ENCODE measurements at places on chromosomes 5 and 9. TPM values are rescaled to one million over a fixed set of nuclear protein-coding genes. Genes with fewer than 3 reads are reported as not detected.

- no peaks in the 10 kb centered on the region for H3K4me1 ChIP-seq
- no peak overlapping the region for H3K27ac ChIP-seq
- H3K4me3 ChIP-seq: no peak overlapping the region
- no peaks in the 10 kb centered on the region for H3K27me3 ChIP-seq
- no peaks in the 10 kb centered on the region for H3K36me3 ChIP-seq
Measured at GRCh38 chr9:8838136-8838535, 1038.6 kb upstream of the DMAC1 start.

GRCh38 chr9:95947118-95947517, 71.6 kb downstream of the ERCC6L2 start:
- no peak overlapping the region for H3K27ac ChIP-seq
- no peaks in the 10 kb centered on the region for H3K27me3 ChIP-seq
- H3K4me1 ChIP-seq: no peaks in the 10 kb centered on the region
- H3K36me3 ChIP-seq: no peaks in the 10 kb centered on the region
- no peak for DNase-seq

DNA sequence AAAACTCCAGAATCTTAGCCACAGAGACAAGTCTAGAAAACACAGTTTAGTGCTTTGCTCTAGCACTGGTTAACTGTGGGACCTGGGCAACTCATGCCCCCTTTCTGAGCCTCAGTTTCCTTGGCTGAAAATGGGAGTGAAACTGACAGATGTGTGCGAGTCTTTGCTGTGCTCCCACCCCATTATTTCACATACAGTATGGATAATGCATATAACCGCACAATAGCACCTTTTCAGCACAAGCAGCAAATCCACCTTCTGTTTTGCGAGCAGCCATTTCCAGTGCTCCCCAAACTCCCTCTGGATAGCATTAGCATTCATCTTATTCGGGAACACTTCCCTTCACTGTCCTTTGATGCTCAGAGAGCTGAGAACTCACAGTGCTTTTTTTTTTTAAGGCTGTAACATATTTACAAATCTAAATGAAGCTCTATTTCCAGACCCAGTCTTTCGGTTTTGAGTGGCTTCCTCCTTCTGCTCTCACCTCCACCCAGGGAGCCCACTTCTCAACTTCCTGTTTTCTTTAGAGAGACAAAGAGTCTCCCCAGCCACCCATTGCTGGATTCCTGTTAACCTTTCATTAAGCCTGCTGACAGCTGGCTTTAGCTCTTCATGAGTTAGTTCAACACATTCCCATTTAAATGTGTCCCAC, 49.2 kb downstream of the TIMD4 start:
- H3K4me1 ChIP-seq: no peaks in the 10 kb centered on the region
- H3K36me3 ChIP-seq: no peaks in the 10 kb centered on the region
- no peak for DNase-seq
- no peak overlapping the region for H3K27ac ChIP-seq

GRCh38 chr5:133119233-133119711, 67.5 kb downstream of the HSPA4 start:
- no peaks in the 10 kb centered on the region for H3K36me3 ChIP-seq
- no peak for DNase-seq
- H3K27me3 ChIP-seq: no peaks in the 10 kb centered on the region
- H3K27ac ChIP-seq: no peak overlapping the region
- H3K4me3 ChIP-seq: no peak overlapping the region

DNA sequence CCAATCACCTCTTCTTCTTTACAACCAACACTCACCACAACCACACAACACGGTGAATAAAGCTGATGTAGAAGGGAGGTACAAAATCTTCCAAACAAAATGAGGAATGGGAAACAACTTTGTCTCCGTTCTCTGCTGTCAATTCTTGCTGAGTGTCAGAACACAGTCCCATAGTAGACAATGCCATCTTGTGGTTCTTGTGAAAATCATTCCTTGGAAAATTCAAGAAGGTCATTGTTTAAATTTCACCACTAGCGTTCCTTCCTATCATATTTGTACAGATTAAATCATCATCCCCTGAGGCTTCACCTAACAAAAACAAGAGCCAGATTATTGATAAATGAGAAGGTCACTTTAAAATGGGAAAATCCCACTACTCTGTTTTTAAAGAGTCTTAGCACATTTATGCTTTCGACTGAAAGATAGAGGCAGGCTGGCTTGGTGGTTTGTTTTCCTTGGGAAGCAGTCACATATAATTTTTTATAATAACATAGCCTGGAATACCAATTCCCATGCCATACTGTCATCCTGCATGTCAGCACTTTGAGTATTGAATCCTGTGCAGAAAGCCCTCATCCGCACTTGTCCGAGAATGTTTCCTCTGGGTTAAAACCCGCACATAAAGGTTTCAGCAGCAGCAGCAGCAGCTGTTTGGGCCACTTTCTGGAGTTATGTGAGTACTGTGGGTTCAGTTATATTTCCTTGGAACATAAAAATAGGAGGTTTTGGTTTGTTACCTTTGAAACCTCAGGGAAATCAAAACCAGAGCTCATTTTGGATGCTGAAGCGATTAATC, 395.0 kb upstream of the SMARCA2 start:
- H3K4me1 ChIP-seq: no peaks in the 10 kb centered on the region
- H3K27ac ChIP-seq: no peak overlapping the region
- no peak overlapping the region for H3K4me3 ChIP-seq

DNA sequence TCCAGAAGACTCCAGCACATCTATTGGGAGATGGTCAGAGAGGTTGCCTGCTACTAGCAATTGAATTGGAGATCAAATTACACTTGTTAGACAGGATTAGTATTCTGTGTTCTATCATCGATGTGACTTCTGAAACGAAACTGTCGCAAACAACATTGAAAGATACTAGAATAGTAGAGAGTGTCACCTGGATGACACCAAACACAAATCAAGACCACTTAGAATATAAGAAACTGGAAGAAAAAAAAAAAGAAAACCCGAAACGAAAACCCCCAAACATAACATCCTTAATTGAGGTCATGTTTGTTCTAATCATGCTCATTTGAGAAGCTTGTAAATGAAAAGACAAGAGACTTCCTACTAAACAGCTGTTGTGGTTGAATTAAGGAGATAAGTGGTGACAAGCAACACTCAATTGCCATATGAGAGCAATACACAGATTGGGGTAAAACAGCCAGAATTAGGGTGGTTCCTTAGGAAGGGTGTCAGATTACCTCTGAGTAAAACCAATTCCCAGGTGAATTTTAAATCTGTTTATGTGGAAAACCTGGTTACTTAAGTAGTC, 97.6 kb downstream of the BASP1 start:
- H3K4me1 ChIP-seq: peaks cover 14% of the 10 kb centered on the region
- H3K27ac ChIP-seq: no peak overlapping the region
- no peaks in the 10 kb centered on the region for H3K27me3 ChIP-seq
- DNase-seq: no peak
- no peak overlapping the region for H3K4me3 ChIP-seq

Gene IL3
- 0.37 TPM for total RNA-seq

Gene PCDHAC2
- total RNA-seq: 6.8 TPM

Gene FBXL17
- 18.2 TPM for total RNA-seq

- H3K4me1 ChIP-seq: peaks cover 22% of the 10 kb centered on the region
- no peak overlapping the region for H3K4me3 ChIP-seq
- no peaks in the 10 kb centered on the region for H3K27me3 ChIP-seq
- H3K36me3 ChIP-seq: no peaks in the 10 kb centered on the region
- DNase-seq: peak; percentile 68
- H3K27ac ChIP-seq: no peak overlapping the region
Measured at GRCh38 chr5:126875303-126875785, 98.4 kb downstream of the LMNB1 start.

GRCh38 chr5:15304066-15304731, 195.8 kb upstream of the FBXL7 start:
- H3K4me3 ChIP-seq: no peak overlapping the region
- peaks cover 5% of the 10 kb centered on the region for H3K4me1 ChIP-seq
- H3K27ac ChIP-seq: no peak overlapping the region
- peaks cover 50% of the 10 kb centered on the region for H3K27me3 ChIP-seq

Data from hepatocyte (in vitro differentiated cells).